ENCODE measurements at places on chromosomes 3 and 15.

GRCh38 chr3:130411320-130411719, 65.8 kb downstream of the COL6A5 start:
- no peaks in the 10 kb centered on the region for H3K36me3 ChIP-seq
- no peak for DNase-seq
- no peak overlapping the region for H3K4me3 ChIP-seq
- H3K4me1 ChIP-seq, result no peaks in the 10 kb centered on the region
- no peaks in the 10 kb centered on the region for H3K27me3 ChIP-seq
- H3K27ac ChIP-seq, result no peak overlapping the region

GRCh38 chr3:73401059-73401458, 223.7 kb downstream of the PDZRN3 start:
- H3K4me1 ChIP-seq, result no peaks in the 10 kb centered on the region
- no peak overlapping the region for H3K27ac ChIP-seq
- no peak for DNase-seq
- H3K4me3 ChIP-seq, result no peak overlapping the region

- no peaks in the 10 kb centered on the region for H3K27me3 ChIP-seq
- H3K4me3 ChIP-seq, result no peak overlapping the region
- no peaks in the 10 kb centered on the region for H3K36me3 ChIP-seq
- no peak for DNase-seq
- H3K4me1 ChIP-seq, result peaks cover 14% of the 10 kb centered on the region
These were observed 5.7 kb upstream of the MCTP2 start for GRCh38 chr15:94225616-94226015.

DNA sequence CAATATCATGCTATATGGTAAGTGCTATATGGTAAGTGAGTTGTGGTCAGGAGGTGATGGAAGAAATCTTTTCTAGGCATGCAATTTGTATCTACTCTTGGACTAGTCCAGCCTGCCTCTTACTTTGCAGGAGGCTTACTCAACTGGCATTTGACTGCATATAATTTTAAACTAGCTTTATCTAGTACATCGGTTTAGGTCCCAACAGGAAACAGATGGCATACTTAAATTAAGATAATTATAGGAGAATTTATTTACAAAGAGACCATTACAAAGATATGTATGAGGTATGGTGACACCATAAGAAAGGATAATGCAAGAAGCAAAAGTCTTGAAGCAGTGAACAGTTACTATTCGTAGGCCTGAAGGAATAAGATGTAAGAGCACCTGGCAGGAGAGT, 7.8 kb downstream of the SLC28A2 start:
- H3K4me3 ChIP-seq, result no peak overlapping the region
- no peaks in the 10 kb centered on the region for H3K27me3 ChIP-seq
- H3K36me3 ChIP-seq, result no peaks in the 10 kb centered on the region
- no peaks in the 10 kb centered on the region for H3K4me1 ChIP-seq
- no peak for DNase-seq

GRCh38 chr3:190183121-190183520, 62.4 kb upstream of the P3H2 start:
- DNase-seq, result no peak
- H3K36me3 ChIP-seq, result no peaks in the 10 kb centered on the region
- no peak overlapping the region for H3K4me3 ChIP-seq
- H3K4me1 ChIP-seq, result no peaks in the 10 kb centered on the region

- no peaks in the 10 kb centered on the region for H3K36me3 ChIP-seq
- H3K27ac ChIP-seq, result no peak overlapping the region
- no peaks in the 10 kb centered on the region for H3K27me3 ChIP-seq
- no peak for DNase-seq
These were observed 19.0 kb downstream of the SYNM start for GRCh38 chr15:99123713-99124451.

GRCh38 chr15:76391847-76392246, 55.3 kb downstream of the ISL2 start:
- no peak overlapping the region for H3K27ac ChIP-seq
- DNase-seq, result no peak
- no peaks in the 10 kb centered on the region for H3K27me3 ChIP-seq
- no peaks in the 10 kb centered on the region for H3K36me3 ChIP-seq
- H3K4me3 ChIP-seq, result no peak overlapping the region

DNA sequence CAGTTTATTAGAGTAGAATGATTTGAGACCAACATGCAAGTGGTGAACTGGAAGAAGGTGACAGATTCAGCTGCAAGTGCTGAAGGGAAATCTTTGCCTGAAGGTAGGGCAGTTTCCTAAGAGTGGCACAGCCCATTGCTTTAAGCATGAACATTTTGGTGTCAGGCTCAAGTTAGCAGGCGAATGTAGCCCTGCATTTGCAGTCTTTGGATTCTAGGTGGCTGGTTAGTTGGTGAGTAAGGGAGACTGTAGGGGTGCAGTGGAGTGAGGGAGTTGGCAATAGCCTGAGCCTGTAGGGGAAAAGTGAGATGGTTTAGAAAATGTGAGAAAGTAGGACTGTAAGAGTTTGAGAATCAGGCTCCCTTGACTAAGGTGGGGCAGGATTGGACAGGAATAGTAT, 29.7 kb downstream of the UBE2E2 start:
- no peak overlapping the region for H3K4me3 ChIP-seq
- no peak for DNase-seq
- H3K27me3 ChIP-seq, result no peaks in the 10 kb centered on the region
- no peaks in the 10 kb centered on the region for H3K4me1 ChIP-seq
- no peak overlapping the region for H3K27ac ChIP-seq

GRCh38 chr3:53084310-53085001, 38.6 kb upstream of the SFMBT1 start:
- H3K27me3 ChIP-seq, result no peaks in the 10 kb centered on the region
- no peak for DNase-seq
- no peak overlapping the region for H3K4me3 ChIP-seq
- H3K36me3 ChIP-seq, result 0 out of 2 replicates have a peak, but pooled peaks cover 6% of the 10 kb centered on the region

DNA sequence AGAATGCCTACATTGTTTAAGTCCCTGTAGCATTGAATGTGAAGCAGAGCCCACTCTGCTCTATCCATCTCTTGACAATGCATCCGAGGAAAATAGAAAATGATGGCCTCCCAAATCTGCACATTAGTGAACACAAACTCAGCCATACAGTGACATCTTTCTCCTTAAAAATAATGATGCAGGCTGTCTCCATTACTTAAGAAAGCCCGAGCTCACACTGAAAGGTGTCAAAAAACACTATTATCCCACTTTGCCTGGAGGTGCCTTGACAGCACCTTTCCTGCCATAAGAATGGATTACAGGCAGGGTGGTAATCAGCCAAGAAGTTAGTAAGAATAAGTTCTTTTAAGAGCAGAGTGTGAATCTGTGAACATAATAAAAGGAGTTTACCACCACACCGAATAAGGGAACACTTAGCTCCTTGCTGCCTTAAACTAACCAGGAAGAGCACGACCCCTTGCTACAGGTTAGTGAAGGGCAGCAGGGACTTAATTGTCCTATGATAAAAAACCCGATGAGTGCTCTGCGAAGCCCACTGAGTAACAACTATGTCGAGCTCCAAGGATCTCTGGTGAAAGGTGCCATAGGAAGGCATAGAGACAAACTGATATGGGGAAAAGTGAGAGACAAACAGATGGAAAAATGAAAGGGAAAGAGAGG, 123.2 kb upstream of the TUSC7 start:
- H3K4me1 ChIP-seq, result no peaks in the 10 kb centered on the region
- no peak overlapping the region for H3K4me3 ChIP-seq
- no peaks in the 10 kb centered on the region for H3K27me3 ChIP-seq
- no peak overlapping the region for H3K27ac ChIP-seq

- H3K27me3 ChIP-seq, result no peaks in the 10 kb centered on the region
- H3K4me3 ChIP-seq, result no peak overlapping the region
- no peak for DNase-seq
- H3K27ac ChIP-seq, result no peak overlapping the region
- 0 out of 2 replicates have a peak, but pooled peaks cover 4% of the 10 kb centered on the region for H3K4me1 ChIP-seq
These were observed 54.0 kb downstream of the MBNL1 start for GRCh38 chr3:152322756-152323155.

DNA sequence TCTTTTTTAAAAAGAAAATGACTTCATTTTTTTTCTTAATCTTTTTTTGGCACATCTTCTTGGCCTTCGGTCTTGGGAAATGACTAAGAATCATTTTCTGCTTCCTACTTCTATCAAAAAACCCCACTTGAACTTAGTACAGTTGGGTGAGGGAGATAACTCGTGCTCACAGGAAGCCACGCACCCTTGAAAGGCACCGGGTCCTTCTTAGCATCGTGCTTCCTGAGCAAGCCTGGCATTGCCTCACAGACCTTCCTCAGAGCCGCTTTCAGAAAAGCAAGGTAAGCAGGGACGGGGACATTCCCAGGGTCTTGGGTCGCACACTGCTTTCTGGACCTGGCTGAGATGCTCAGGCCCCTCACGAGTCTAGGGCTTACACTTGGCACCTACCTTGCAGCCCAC, at the start of gene CCR4:
Gene CCR4, plus strand, starts transcription at position 235 of the 402 bp plus-strand sequence. CDS start 1,779 bp downstream, outside the sequence.
- DNase-seq, result peak; percentile 49
- H3K36me3 ChIP-seq, result no peaks in the 10 kb centered on the region
- no peak within 1 kb of the TSS for H3K4me3 ChIP-seq

GRCh38 chr3:38627956-38628355, 21.5 kb downstream of the SCN5A start:
- no peaks in the 10 kb centered on the region for H3K36me3 ChIP-seq
- no peak overlapping the region for H3K27ac ChIP-seq
- H3K4me3 ChIP-seq, result no peak overlapping the region
- no peaks in the 10 kb centered on the region for H3K27me3 ChIP-seq
- DNase-seq, result peak; percentile 34

DNA sequence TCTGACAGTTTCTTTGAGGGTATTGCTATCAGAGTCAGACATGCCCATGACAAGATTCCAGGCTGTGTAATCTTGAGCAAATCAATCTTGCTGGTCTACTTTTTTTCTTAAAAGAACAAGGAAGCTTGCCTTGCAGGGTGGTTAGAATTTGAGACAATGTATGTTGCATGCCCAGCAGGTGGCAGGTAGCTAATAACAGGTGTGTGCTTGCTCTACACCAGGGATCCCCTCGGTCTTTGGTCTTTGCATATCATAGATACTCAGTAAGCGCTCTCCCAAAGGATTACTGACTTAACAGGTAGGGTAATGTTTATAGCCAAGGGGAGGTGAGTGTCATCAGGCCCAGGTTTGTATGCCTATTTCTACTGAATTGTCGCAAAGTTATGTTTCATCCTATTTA, 37.3 kb downstream of the CACNA1D start:
- no peak for DNase-seq
- peaks cover 15% of the 10 kb centered on the region for H3K27me3 ChIP-seq
- no peak overlapping the region for H3K4me3 ChIP-seq
- H3K27ac ChIP-seq, result no peak overlapping the region
- H3K4me1 ChIP-seq, result no peaks in the 10 kb centered on the region
- no peaks in the 10 kb centered on the region for H3K36me3 ChIP-seq

DNA sequence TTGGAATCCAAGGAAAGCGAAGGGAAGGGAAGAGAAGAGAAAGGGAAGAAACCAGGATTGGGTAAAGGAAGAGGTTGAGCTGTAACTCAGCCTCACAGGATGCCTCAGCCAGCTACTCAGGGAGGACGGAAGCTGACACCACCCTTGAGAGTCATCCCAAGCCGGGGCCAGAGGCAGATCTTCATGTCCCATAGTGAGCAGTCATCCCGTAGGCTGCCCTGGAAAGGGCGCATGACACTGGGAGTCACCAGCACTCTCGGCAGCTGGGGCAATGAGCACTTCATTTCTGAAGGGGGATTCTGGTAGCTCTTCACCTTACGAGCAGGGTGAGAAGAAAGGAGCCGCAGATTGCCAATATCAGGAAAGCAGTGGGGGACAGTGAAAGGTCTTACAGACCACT, 60.1 kb upstream of the PCSK6 start:
- H3K27me3 ChIP-seq, result no peaks in the 10 kb centered on the region
- H3K4me3 ChIP-seq, result no peak overlapping the region
- no peak for DNase-seq

DNA sequence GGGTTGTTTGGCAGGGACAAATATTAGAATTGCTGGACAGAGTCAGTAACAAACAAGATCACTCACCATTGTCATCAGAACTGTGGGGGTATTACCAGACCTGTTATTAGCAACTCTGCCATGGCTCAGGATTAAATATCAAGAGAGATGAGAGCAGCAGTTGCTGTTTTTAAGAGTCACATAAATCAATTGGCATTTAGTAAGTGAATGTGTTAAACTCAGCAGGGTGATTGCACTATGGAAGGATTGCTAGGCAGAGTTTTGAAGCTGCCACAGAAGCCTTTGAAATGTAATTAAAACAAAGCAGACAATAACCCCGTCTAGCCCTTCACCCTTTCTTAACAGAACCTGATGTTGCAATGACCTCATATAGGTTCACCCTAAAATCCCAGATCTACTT, 238.8 kb downstream of the GAP43 start:
- DNase-seq, result no peak
- no peak overlapping the region for H3K4me3 ChIP-seq
- H3K27ac ChIP-seq, result no peak overlapping the region
- no peaks in the 10 kb centered on the region for H3K36me3 ChIP-seq
- H3K4me1 ChIP-seq, result no peaks in the 10 kb centered on the region
- no peaks in the 10 kb centered on the region for H3K27me3 ChIP-seq

- H3K27ac ChIP-seq, result peak overlapping the region; percentile 79
- no peaks in the 10 kb centered on the region for H3K27me3 ChIP-seq
- H3K36me3 ChIP-seq, result peaks cover 22% of the 10 kb centered on the region
- DNase-seq, result no peak
- peaks cover 28% of the 10 kb centered on the region for H3K4me1 ChIP-seq
These were observed 1.7 kb downstream of the SIN3A start for GRCh38 chr15:75449585-75450306.

- no peak overlapping the region for H3K27ac ChIP-seq
- H3K4me1 ChIP-seq, result peaks cover 25% of the 10 kb centered on the region
- peaks cover 92% of the 10 kb centered on the region for H3K36me3 ChIP-seq
- DNase-seq, result peak; percentile 74
- H3K4me3 ChIP-seq, result no peak overlapping the region
- H3K27me3 ChIP-seq, result no peaks in the 10 kb centered on the region
These were observed 5.3 kb downstream of the CLK3 start for GRCh38 chr15:74620636-74621545.

GRCh38 chr15:66701422-66702034, 508 bp upstream of the SMAD6 start:
- peak overlapping the region; percentile 71 for H3K27ac ChIP-seq
- H3K4me1 ChIP-seq, result peaks cover 51% of the 10 kb centered on the region
- peak; percentile 66 for DNase-seq
- H3K4me3 ChIP-seq, result peak overlapping the region; percentile 75
- H3K36me3 ChIP-seq, result peaks cover 6% of the 10 kb centered on the region
- H3K27me3 ChIP-seq, result peaks cover 29% of the 10 kb centered on the region

- no peaks in the 10 kb centered on the region for H3K27me3 ChIP-seq
- peaks cover 57% of the 10 kb centered on the region for H3K36me3 ChIP-seq
- peaks cover 32% of the 10 kb centered on the region for H3K4me1 ChIP-seq
- no peak for DNase-seq
- no peak overlapping the region for H3K27ac ChIP-seq
These were observed 3.8 kb downstream of the TYRO3 start for GRCh38 chr15:41562784-41563198.

Measured in DND-41 (cell line).